Memory B cell (primary cell): ENCODE measurements at places on chromosomes 11 and 22.

GRCh38 chr11:120178561-120179056 is 32.2 kb upstream of the OAF start:
- no peak for DNase-seq

DNA sequence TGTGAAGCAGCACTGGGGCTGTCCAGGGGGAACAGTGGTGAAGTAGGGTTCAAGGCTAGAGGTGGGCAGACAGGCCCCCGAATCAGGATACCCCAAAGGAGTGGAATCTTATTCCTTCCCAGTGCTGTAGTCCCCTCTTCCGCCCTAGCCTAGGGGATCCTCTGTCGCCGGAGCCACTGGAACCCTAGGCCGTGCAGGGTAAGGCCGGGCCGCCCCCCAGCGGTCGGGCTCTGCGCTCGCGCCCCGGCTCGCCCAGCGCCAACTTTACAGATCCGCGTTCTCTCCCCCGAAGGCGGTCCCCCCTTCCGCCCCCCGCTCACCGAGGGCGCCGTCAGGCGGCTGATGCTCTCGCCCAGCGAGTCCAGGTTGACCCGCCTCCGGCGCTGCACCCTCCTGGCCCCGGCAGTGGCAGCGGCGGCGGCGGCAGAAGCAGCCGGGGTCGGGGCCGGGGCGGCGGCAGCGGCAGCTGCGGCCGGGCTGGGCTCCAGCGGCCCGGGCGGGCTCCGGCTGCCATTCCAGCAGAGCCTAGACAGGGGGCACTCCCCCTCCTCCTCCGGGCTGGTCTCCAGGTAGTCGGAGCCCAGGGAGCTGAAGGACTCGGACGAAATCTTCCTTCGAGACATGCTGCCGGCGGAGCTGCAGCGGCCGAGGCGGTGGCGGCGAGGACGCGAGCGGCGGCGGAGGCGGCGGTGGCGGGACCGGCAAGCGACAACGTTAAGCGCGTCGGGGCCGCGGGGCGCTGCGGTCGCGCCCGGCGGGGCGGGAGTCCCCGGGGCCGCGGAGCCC is 650 bp downstream of the GUCY1A2 start:
- DNase-seq = no peak

- DNase-seq = no peak
Measured at GRCh38 chr11:23540101-23540561, 679.9 kb upstream of the CCDC179 start.

GRCh38 chr11:38990841-38991240 is 2392.8 kb upstream of the RAG2 start:
- no peak for DNase-seq

GRCh38 chr22:42868751-42869251 is 11.7 kb upstream of the ARFGAP3 start:
- no peak for DNase-seq

- no peak for DNase-seq
Measured at GRCh38 chr11:111435046-111435698, 56.1 kb upstream of the POU2AF1 start.

DNA sequence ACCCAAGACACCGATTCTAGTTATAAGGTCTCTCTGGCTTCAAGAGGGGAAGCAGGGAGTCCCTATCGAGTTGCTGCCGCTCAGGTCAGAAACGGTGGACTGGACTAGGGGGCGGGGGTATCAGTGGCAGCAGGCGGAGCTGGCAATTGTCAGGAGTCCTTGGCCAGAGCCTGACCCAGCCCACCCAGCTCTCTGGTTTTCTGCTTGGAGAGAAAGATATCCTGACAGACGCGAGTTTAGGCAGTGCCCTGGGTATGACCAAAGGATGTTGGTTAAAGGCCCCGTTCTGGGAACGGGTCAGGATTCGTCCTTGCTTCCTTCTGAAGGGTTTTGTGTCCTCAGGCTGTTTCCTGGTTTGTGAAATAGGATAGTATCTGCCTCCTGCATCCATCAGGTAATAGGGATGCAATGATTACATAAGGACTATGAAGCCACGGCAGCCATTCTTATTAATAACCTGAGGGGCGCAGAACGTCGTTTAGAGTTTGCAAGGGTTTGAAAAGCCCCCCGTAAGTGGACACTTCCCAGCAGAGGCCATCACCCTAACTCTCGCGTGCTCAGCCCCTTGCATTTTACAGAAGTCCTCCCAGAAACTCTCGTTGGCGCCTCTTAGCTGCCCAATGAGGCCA is 700 bp upstream of the DEPDC5 start:
- peak; percentile 22 for DNase-seq
